ENCODE measurements at places on chromosomes 7 and 10.
A peak's percentile ranks its signal among the peaks of the same experiment; 100 is the strongest.

GRCh38 chr7:21915140-21915539 is 30.6 kb downstream of the CDCA7L start:
- no peak for DNase-seq

- DNase-seq, result no peak
Observed at GRCh38 chr7:70655694-70656093, 476.2 kb upstream of the GALNT17 start.

DNA sequence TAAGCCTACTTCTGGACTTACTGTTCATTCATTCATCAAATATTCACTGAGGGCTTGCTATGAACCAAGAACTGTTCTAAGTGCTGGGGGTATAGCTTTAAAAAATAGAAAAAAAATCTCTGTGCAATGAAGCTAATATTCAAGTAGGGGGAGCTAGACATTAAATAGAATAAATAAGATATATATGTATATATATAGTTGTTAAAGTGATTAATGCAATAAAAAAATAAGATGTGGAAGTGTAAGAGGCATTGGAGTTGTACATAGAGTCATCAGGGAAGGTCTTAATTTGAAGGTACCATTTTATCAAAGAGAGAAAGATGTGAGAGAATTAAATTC is 181.2 kb upstream of the AGR3 start:
- no peak for DNase-seq

DNA sequence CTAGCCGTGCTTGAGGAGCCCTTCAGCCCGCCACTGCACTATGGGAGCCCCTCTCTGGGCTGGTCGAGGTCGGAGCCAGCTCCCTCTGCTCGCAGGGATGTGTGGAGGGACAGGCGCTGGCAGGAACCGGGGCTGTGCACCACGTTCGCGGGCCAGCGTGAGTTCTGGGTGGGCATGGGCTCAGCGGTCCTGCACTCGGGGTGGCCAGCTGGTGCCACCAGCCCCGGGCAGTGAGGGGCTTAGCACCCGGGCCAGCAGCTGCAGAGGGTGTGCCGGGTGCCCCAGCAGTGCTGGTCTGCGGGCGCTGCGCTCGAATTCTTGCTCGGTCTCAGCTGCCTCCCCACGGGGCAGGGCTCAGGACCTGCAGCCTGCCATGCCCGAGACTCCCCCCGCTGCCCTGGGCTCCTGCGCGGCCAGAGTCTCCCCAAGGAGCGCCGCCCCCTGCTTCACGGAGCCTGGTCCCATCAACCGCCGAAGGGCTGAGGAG is 90.8 kb upstream of the NRG3 start:
- no peak for DNase-seq

DNA sequence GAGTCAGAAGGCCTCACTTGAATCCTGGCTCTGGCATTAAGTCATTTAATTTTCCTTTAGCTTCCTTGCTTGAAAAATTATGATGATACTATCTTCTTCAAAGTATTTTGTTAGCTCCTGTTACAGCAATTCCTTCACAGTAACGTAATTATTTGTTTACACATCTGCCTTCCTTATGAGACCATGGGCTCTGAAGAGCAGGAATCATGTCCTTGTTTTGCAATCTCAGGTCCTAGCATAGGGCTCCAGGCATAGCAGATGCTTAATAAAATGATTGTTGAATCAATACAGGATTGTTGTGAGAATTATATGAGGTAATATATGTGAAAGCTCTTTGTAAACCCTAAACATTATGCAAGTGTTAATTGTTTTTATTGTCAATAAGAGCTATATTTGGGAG is 25.5 kb downstream of the KLHDC10 start:
- DNase-seq, result peak; percentile 73

DNA sequence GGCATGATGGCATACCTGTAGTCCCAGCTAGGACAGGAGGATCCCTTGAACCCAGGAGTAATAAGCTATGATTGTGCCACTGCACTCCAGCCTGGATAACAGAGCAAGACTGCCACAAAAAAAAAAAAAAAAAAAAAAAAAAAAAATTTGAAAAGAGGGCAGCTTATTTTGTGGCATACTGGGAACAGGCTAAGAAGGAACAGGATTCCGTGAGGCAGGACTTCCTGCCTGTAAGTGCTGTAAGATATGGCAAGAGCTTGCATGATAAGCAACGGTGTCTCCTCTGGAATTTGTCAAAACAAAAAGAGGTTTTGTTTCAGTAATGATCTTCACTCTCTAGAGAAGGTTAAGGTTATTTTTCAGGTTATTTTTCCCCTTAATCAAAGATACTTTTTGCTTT is 101.1 kb downstream of the ABCC2 start:
- DNase-seq, result no peak

- DNase-seq, result no peak
Observed at GRCh38 chr7:97844036-97844435, 28.2 kb downstream of the ASNS start.

DNA sequence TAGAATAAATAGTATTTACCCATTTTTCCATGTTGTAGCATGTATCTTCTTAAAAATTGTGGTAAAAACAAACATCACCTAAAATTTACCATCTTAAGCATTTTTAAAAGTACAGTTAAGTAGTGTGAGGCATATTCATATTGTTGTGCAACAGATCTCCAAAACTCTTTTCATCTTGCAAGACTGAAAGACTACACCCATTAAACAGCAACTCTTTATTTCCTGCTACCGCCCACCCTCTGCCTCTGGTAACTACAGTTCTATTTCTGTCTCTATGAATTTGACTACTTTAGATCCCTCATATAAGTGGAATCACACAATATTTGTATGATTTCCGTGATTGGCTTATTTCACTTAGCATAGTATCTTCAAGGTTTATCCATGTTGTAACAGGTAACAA is 40.0 kb upstream of the AGBL3 start:
- DNase-seq, result peak; percentile 45

DNA sequence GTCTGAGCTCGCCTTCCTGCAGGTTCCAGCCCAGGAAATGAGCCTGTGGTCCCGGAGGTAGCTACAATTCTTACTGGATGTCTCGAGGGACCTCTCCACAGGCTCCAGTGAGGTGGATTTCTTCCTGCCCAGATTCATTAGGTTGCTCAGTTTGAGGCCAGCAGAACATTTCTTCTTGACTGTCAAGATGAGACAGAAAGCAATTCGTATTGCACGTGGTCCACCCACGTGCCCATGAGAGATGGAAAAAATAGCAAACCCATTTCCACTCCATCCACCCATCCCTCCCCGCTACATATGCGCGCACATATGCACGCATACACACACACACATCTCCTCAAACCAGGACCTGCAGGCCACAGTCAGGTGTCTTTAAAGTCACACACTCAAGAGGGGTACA is 68.7 kb downstream of the VWA2 start:
- DNase-seq, result no peak

DNA sequence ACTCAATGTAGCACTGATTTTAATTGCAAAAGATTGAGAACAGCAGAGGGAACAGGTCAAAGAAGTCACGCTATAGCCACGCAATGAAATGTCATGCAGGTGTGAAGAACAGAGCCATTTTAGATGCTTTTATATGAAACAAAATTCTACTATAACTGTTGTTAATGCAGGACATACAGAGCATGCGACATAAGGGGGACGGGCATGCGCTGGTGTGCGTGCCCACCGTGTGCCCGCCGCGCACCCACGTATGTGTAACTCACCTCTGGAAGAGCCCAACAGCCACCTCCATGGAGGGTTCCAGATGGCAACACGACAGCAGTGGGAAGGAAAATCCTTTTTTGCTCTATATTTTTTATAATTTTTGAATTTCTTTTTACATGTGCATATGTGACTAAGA is 410.0 kb upstream of the RNF32 start:
- no peak for DNase-seq

- DNase-seq, result no peak
Observed at GRCh38 chr7:104584620-104585019, 256.2 kb downstream of the LHFPL3 start.
